ENCODE measurements at places on chromosomes 1 and 21.
A peak's percentile ranks its signal among the peaks of the same experiment; 100 is the strongest.

DNA sequence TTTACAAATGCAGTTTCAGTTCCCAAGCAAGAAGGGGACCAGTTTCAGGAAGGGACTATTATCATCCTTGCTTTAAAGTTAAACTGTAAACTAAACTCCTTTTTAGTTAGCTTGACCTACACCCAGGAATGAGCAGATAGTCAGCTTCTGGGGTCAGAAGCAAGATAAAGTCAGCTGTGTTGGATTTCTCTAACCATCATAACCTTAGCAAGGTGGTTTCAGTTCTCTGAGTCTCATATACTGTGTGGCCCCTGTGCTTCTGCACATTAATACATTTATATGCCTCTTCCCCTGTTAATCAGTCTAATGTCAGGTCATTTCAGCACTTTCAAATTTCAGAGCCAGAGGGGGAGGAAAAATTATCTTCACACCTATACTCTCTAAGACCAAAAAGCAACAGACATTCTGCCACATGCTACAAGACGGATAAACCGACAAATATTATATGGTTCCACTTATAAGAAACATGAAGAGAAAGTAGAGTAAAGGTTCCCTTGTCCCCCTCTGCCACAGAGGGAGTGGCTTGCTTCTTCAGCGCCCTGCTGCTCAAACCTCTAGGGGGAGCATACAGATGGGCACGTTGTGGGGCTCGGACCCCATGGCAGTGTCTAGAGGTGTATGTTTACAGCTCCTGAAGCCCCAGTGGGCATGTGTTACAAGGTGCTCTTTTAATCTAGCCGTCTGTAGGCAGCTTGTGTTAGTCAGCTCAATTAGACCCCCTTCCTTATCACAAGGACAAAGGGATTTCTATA is 89.1 kb downstream of the SMYD3 start:
- no peak for DNase-seq

DNA sequence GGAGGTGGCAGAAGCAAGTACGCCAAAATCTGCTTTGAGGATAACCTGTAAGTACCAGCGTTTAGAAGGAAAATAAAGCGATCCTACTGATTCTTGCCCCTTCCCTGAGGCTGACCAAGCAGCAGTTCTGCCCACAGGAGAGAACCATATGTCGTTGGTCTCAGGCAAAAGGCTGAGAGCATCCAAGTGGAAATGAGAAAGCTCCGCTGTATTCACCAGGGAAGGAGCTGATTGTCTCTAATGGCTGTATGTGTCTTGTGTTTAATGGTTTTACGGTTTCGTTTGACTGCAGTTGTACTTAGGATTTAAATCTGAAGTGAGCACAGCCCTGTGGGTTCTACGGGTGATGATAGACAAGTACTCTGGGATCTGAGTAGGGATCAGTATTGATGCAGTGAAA is 21.9 kb downstream of the FAM3B start:
- no peak for DNase-seq

DNA sequence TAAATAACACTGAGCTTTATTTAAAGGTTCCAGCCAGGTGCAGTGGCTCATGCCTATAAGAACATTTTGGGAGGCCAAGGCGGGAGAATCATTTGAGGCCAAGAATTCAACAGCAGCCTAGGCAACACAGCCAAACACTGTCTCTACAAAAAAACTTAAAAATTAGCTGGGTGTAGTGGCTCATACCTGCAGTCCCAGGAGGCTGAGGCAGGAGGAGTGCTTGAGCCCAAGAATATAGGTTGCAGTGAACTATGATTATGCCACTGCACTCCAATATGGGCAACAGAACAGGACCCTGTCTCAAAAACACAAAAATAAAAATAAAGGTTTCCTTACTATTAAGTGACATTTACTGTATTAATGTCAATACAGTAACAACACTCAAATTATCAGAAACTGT is 2.1 kb downstream of the TAF12 start:
- no peak for DNase-seq

DNA sequence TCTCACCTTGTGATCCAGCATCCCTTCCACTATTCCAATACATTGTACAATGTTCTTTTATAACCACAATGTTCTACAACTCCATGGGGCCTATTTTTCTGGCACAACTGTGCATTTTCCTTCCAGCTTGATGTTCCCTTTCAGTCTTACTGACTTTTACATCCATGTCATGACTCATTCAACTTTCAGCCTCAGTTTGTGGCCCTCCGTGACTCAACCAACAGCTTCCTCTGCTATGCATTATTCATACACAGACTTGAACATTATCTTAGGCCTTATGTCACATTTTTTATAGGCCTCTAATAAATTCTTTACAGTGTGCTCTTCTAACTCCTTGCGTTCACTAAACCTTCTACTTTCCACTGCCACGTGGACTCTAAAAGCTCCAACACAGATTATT is 119.4 kb upstream of the PRMT6 start:
- DNase-seq, result no peak

- DNase-seq, result no peak
Observed at GRCh38 chr1:56194701-56195300, 384.6 kb downstream of the PLPP3 start.

DNA sequence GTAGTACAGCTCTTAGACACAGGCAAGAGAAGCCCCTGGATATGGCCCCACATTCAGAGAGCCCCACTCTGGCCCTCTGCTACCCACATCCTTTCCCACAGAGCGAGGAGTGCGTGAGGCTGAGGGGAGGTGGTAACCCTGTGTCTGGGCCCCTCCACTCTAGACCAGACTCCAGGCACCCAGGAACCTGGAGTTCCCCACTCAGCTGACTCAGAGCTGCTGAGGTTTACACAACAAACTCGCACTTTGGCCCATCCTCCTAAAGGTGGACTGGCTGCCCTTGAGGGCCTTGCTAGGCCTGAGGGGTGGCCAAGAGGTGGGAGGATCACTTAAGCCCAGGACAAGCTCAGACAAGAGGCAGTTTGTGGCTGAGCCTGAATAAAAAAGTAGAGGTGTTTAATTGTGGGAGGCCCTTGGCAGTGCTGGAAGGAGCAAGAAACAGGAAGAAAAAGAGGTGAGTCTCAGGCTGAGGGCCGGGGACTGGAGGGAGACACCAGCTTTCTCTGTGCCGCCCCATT is 10.7 kb downstream of the MR1 start:
- no peak for DNase-seq

- DNase-seq, result no peak
Observed at GRCh38 chr1:234613128-234613875, 3.3 kb upstream of the IRF2BP2 start.

DNA sequence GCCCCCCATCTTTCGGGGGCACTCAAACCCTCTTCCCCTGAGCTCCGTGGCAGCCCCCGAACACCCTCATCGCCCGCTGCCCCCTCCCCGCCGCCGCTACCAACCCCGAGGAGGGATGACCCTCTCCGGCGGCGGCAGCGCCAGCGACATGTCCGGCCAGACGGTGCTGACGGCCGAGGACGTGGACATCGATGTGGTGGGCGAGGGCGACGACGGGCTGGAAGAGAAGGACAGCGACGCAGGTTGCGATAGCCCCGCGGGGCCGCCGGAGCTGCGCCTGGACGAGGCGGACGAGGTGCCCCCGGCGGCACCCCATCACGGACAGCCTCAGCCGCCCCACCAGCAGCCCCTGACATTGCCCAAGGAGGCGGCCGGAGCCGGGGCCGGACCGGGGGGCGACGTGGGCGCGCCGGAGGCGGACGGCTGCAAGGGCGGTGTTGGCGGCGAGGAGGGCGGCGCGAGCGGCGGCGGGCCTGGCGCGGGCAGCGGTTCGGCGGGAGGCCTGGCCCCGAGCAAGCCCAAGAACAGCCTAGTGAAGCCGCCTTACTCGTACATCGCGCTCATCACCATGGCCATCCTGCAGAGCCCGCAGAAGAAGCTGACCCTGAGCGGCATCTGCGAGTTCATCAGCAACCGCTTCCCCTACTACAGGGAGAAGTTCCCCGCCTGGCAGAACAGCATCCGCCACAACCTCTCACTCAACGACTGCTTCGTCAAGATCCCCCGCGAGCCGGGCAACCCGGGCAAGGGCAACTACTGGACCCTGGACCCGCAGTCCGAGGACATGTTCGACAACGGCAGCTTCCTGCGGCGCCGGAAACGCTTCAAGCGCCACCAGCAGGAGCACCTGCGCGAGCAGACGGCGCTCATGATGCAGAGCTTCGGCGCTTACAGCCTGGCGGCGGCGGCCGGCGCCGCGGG is 837 bp downstream of the FOXD3 start:
- DNase-seq, result no peak

DNA sequence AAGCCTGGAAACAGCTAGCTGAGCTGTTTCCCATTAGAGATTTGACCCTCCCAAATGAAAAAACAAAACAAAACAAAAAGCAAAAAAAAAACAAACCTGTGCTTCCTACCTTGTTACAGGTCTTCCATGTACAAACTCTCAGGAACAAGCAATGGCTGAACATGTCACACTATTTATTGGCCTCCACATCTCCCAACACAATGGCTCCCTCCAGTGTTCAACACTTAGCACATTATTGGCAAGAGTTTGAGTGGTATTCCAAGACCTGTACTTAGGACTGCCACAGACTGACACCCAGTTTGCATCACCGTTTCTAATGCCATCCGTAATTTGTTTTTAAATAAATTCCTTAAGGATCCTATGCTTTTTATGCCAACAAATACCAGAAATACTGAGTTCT is 195.0 kb upstream of the OLFM3 start:
- DNase-seq, result no peak

DNA sequence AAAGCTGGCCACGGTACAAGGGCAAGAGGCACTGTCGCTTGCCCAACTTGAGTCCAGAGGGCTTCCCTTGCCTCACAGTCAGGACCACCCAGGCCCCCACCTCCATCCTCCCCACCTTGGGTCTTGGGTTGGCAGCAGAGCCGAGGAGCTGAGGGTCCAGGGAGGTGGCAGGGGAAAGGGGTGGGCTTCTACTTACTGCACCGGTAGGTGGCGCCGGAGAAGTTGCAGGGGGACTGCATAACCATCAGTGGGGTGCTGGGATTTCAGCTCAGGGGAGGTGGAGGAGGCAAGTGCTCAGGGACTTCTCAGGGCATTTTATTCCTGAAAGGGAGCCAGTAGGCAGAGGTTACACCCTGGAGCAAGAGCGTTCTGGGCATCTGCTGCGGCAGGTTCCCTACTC is 44.0 kb downstream of the TRIM62 start:
- DNase-seq, result no peak

GRCh38 chr1:1360506-1361169 is 2.3 kb upstream of the MXRA8 start:
- DNase-seq, result peak; percentile 92

DNA sequence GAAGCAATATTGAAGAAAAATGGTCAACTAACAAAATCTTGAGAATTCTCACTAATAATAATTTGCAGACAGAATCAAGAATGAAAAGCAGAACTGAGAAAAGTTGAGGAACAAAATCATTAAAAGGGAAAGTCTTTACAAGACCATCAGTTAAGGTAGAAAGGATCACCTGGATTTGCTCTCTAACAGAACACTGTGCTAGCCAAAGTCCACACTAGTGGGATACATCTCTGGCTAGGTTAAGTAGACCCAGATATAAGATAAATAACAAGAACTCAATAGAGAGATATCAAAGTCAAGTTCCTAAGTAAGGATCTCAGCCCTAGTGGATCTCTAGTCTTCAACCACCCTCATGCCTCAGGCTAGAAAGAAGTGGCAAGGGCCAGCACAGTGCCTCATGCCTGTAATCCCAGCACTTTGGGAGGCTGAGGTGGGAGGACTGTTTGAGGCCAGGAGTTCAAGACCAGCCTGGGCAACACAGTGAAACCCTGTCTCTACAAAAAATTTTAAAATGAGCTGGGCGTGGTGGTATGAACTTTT is 19.6 kb downstream of the IPP start:
- no peak for DNase-seq

GRCh38 chr1:200454425-200454824 is 44.6 kb upstream of the ZNF281 start:
- DNase-seq, result no peak

DNA sequence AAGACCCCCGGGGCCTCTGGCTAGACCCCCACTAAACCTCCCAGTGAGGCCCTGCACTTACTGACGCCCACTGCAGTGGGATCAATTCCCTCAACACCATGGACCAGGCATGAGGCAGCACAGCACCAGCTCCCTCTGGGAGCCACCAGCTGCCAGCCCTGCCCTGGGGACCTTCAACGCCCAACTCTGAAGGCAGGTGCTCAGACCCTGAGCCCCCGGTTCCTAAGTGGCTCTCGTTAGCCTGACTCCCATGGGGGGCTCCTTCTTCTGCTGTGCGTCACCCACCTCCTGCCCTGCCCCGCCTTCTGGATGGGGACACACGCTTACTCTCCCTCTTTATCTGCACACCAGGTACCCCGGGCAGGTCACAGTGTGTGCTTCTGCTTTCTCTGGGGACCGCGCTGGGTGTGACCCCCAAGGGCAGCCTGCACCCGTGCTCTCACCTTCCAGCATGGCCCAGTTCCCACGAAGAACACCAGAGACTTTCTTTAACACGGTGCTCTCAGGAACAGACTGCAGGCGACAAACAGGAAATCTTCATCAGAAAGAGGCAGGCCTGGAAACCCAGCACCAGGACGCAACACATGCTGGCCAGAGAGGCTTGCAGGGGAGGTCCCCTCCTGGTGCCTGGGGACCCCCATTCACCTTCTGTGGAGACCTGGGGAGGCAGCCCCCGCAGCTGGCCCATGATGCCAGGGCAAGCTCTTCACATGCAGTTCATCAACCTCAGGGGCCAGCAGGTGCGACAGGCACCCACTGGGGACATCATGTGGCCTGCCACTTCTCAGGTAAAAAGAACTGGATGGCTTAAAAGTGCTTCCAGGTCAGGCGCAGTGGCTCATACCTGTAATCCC is 27.3 kb downstream of the WDR4 start:
- DNase-seq, result no peak

- no peak for DNase-seq
Observed at GRCh38 chr1:210185063-210185462, 47.5 kb upstream of the SERTAD4 start.

DNA sequence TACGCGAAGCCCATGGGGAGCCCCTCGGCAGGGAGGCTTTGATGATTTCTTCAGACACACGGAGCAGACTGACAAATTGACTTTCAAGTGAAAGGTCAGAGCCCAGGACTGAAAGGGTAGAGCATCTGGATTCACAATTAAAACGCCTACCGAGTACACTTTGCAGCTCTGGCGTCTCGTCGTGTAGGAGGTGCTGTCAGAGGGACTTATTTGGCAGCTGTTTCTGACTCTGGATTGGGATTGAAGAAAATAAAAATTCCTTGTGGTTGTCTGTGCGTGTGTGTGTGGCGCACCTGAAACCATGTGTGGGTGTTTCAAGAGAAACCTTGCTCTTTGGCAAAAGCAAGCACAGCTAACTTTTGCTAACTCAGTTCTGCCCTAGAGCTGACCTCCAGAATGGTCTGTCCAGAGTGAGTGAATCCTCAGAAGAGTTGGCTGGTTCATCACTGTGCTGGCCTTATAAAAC is 348.7 kb downstream of the HLX start:
- no peak for DNase-seq

DNA sequence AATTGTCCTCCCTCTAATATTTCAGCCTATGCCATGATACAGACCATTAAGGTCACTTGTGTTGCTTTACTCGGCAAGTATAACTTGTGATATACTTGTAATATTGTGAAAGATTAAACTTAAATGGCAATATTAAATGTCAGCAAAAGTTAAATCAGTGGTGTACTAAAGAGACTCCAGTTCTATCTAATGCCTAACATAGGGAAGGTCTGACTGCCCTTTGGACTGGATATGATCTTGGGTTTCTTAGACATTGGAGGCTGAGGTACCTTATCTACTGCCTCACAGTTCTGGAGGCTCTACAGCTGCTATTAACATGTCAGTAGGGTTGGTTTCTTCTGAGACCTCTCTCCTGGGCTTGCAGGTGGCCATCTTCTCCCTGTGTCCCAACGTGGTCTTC is 89.9 kb downstream of the MT1HL1 start:
- no peak for DNase-seq
